ENCODE measurements at places on chromosomes 5 and 9.

DNA sequence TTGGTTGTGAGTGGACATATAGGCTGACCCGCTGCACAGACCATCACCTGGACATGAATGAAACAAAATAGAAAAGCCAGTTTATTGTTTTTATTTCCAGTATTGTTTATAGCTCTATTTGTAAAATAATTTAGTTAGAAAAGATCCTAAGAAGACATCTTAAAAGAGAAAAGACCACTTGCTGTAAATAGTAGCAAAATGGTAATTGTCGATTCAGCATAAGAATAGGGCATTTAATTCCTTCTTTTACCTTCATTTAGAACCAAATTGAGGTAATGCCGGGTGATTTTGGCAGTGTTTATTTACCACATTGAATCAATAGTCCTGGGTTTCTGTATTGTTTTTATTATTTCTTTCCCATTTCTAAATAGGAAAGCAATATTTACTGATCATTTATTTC is 7.4 kb downstream of the TARS1 start:
- no peak for DNase-seq

DNA sequence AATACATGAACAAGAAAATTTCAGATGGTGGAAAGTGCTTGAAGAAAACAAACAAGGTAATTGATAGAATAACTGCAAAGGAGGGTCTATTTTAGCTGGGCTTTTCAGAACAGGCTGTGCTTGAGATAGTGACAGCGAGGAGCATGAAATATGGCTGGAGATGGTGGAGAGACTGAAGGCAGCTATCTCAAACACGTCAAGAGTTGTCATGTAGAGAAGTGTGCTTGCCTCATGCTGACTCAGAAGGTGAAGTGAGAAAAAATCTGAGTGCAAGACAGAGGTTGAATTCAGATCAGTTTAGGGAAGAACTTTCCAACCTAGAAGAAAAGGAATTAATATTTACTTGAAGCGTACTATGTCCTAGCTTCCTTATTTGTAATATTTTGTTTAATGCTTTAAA is 115.5 kb upstream of the RANBP3L start:
- DNase-seq, result no peak

GRCh38 chr5:151923866-151924476 is 680 bp downstream of the GLRA1 start:
- peak; percentile 68 for DNase-seq

- no peak for DNase-seq
Observed at GRCh38 chr5:106121972-106122605, 1548.6 kb downstream of the EFNA5 start.

- no peak for DNase-seq
Observed at GRCh38 chr9:89212171-89212570, 33.6 kb upstream of the SHC3 start.

DNA sequence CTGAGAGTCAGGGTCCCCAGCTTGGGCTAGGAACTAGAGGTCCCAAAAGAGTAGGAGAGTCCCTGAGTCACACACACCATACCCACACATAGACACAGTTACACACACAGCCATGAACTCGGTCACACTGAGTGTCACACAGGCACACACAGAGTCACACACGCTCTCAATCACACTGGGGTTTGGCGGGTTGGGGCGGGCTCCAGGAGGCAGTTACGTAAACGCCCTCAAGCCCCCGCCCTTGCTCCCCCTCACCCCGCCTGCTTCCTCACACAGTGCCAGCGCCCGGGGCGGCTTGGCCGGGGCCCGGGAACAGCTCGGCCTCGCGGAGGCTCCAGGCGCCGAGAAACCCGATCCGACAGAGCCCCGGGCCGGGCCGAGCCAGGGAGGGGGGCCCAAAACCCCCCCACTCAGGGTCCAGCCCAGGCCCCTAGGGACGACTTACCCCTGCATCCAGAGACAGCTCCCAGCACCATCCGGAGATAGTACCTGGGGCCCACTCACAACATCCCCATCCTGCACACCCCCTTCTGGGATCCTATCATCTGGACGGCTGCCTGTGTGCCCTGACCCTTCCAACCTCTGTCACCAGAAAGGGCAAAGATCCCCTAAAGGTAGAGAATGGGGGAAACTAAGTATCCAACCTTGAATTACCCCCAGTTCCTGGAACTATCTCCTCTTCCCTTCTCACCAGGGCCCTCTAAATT is 3.5 kb upstream of the CNTFR start:
- DNase-seq, result no peak

DNA sequence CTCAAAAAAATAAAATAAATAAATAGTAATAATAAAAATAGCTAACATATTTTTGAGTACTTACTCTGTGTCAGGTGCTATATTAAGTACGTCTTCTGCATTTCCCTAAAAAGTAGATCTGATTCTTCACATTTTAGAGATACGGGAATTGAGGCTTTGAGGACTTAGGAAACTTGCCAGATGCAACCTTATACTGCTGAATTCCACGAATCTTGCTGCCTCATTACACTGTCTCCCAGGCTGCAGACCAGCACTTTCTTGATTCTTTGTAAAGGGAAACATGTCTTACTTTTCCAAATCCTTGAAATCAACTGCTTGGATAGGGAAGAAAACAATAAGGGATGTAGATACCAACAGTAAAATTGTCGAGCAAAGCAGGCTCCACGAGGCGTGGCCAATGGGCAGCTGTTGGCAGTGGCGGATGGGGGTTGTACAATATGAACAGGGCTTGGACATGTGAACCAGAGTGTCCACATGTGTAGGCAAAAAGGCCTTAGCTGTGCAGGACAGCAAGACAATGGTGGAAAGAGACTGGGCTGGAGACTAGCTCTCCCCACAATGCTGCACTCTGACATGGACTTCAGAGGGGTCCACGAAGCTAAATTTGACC is 124.3 kb upstream of the RAI14 start:
- no peak for DNase-seq

All from SHP77 (cell line).